ENCODE measurements at places on chromosomes 4 and X. TPM values are rescaled to one million over a fixed set of nuclear protein-coding genes. Genes with fewer than 3 reads are reported as not detected.

DNA sequence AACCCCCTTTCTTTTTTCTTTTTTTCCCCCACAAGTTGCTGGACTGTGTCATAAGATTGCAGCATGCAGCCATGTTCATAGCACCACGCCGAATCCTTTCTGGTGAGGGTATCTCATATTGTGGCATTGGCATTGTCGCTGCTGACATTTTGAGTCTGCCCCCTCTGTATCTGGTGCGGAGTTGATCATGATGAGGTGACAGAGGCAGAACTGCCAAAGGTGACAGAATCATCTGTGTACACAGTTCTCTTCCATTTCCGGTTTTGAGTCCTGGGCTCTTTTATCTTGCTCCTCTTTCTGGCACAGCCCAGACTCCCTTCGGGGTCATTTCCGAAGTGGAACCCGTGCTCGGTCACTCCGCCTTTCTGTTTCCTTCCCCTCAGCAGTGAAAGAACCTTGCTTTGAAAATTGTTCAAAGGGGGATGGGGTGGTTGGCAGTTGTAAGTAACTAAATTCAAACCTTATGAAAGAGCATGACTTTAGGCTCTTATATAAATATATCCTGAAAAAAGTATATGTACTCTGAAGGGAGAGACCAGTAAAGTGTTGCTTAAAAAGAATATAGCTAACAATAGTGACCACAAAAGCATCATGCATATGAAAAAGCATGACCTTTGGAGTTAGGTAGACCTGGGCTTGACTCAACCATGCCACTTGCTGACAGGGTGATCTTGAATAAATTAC lies 55.0 kb upstream of the BMP2K start:
- peak; percentile 13 for DNase-seq

DNA sequence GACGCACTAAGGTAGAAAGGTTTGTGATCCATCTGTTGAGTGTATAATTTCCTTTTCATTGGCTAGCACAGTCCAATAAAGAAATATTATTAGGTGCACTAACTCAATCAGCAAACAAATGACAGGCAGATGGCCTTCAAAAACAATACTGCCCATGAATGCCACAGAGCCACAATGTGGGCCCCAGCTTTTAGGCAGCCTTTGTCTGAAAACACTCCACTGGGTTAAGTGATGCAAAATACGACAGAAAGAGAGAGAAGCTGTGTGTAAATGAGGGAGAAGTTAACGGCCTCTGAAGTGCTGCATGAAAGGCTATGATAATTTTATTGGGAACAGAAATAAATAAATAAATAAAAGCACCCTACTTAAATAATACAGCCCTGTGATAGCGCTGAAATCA lies 274.6 kb downstream of the NKX6-1 start:
- no peak for DNase-seq

GRCh38 chr4:176563591-176563990 lies 229.1 kb downstream of the VEGFC start:
- no peak for DNase-seq

- no peak for DNase-seq
Observed at GRCh38 chrX:37677765-37678164, 7.8 kb upstream of the XK start.

GRCh38 chr4:38805530-38806145 lies 1.0 kb upstream of the TLR1 start:
- DNase-seq, result no peak

GRCh38 chr4:141132709-141133145 lies 542 bp downstream of the RNF150 start:
- no peak for DNase-seq

DNA sequence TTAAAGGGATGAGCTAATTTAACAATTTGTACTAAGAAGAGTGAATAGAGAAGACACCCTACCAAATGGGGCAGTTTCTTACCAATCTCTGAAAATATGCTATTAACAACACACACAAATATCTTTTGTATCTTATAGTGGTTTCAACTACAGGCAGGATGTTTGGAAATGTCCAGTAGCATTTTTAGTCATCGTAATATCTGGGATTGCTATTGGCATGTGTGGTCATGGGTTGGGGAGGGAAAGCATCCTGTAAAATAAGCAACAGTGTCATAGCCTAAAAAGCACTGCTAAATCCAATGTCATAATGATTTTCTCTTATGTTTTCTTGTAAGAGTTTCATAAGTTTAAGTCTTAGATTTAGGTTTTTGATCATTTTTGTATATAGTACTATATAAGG lies 29.3 kb upstream of the ABCG2 start:
- DNase-seq, result no peak

DNA sequence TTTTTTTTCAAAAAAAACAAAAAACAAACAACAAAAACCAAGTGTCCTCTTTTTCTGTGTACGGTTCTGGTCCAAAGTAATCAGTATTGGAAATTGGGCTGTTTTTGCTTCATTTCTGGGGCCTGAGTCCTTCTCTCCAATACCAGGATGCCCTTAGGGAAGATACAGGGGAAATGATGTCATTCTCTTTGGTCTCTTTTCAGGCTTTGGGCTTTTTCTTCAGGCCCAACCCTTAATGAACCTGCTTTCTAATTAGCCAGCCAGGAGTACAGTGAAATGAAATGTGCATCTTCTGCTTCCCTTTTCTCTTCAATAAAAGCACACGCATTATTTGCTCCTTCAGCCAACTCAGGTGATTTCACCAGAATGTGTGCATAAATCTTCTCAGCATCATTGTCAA lies 52.6 kb upstream of the RBPJ start:
- no peak for DNase-seq

GRCh38 chrX:57737881-57738280 lies 57.8 kb upstream of the NLRP2B start:
- DNase-seq, result no peak

TRMT2B gene
- polyA plus RNA-seq, result 6.7 TPM

GRCh38 chr4:39357002-39357401 lies 9.2 kb downstream of the RFC1 start:
- DNase-seq, result no peak

ADRA2C gene
- polyA plus RNA-seq, result 23.1 TPM

MOSPD2 gene
- polyA plus RNA-seq, result 3.7 TPM

GRCh38 chrX:63740382-63740781 lies 44.6 kb downstream of the ARHGEF9 start:
- no peak for DNase-seq

GRCh38 chrX:53227224-53227765 lies 2.3 kb upstream of the KDM5C start:
- DNase-seq, result no peak

- DNase-seq, result no peak
Observed at GRCh38 chr4:91028228-91028627, 901.0 kb downstream of the CCSER1 start.

FRMPD3 gene
- not detected for polyA plus RNA-seq

- DNase-seq, result no peak
Observed at GRCh38 chr4:151672996-151673395, 87.8 kb downstream of the GATB start.

DNA sequence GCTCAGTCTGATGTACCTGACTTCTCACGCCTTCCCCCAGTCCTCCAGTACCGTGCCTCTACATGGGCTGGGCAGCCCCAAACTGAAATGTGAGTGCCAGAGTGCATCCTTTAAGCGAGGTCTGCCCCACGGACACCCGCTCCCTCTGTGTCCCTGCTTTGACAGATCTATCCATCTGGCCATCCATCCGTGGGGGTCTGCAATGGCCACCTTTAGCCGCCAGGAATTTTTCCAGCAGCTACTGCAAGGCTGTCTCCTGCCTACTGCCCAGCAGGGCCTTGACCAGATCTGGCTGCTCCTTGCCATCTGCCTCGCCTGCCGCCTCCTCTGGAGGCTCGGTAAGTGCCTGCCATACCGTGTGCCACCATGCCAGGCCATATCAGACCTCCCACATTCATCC lies 827 bp downstream of the PORCN start:
- DNase-seq, result no peak

DNA sequence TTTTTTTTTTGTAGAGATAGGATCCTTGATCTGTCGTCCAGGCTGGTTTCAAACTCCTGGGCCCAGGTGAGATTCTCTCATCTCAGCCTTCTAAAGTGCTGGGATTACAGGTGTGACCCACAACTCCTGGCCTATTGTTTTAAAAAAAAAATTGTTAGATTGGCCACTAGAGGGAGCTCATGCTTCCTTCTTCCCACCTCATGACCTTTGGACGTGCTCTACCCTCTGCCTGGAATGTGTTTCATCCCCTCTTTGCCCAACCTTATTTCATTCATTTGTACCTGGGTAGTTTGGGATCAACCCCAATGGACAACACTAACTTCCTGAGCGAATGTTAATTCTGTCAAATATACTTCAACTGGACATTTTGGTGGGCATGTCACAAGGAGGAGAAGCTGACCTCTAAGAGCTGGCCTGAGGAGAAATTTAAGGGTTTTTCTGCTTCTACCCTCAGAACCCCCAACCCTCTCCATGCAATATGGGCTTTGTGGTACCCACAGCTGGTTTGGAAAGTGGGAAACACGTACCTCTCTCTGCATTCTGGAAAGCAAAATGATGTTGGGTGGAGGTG lies 6.4 kb downstream of the PPEF2 start:
- DNase-seq, result peak; percentile 52

GRCh38 chr4:4392501-4393183 lies 5.7 kb downstream of the NSG1 start:
- DNase-seq, result no peak

DNA sequence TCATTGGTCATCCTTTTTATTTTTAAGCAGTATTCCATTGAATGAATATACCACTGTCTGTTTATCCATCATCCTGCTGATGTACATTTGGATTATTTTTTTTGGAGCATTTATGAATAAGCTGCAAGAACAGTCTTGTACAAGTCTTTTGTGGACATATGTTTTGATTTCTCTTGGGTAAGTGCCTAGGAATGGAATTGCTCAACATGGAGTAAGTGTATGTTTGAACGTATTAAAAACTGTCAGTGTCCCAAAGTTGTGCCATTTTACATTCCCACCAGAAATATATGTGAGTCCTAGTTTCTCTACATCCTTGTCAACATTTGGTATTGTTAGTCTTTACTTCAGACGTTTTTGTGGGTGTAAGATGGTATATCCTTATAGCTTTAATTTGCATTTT lies 287.0 kb upstream of the POF1B start:
- DNase-seq, result no peak

SOWAHD gene
- polyA plus RNA-seq, result 2.1 TPM

ZNF330 gene
- 23.3 TPM for polyA plus RNA-seq

- DNase-seq, result no peak
Observed at GRCh38 chrX:95974890-95975289, 709.8 kb upstream of the DIAPH2 start.

- no peak for DNase-seq
Observed at GRCh38 chrX:1190596-1191145, 21.8 kb downstream of the CRLF2 start.

DNA sequence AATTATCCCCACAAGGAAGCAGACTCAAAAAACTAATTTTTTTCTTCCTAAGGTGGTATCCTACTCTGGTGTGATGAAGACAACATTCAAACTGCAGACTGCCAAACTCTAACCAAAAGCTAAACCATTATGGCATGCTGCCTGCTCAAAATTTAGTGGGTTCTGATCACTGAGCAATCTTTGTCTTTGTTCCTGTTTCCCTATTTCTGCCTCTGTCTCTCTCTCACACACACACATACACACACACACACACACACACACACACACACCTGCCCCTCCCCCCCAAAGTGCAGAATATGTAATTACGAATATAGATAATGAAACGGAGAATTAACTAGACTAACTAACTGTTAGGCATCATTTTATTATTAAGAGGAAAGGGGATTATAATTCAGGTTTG lies 1278.6 kb downstream of the PCDH7 start:
- DNase-seq, result no peak

Data from HepG2 (cell line).